ENCODE measurements at places on chromosomes 3 and 15.

- no peak for DNase-seq
These were observed 33.6 kb downstream of the EAF1 start for GRCh38 chr3:15460891-15461531.

DNA sequence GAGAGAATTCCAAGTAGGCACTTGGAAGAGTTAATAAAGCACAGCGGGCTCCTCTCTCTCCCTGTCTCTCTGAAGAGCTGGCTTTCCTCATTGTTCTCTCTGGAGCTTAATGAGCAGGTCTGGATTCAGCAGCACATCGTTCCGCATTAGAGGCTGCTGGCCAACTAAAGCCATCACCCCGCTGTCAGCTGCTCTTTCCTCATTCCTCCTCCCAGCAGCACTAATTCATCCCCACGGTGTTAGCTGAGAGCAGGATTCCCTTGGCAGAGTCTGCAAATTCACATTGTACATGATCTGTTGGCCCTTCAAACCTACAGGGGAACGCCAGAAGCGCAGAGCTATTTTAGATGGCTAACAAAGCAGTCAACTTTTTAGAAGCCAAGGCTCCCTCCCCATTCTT is 44.2 kb downstream of the SGO1 start:
- DNase-seq, result no peak

DNA sequence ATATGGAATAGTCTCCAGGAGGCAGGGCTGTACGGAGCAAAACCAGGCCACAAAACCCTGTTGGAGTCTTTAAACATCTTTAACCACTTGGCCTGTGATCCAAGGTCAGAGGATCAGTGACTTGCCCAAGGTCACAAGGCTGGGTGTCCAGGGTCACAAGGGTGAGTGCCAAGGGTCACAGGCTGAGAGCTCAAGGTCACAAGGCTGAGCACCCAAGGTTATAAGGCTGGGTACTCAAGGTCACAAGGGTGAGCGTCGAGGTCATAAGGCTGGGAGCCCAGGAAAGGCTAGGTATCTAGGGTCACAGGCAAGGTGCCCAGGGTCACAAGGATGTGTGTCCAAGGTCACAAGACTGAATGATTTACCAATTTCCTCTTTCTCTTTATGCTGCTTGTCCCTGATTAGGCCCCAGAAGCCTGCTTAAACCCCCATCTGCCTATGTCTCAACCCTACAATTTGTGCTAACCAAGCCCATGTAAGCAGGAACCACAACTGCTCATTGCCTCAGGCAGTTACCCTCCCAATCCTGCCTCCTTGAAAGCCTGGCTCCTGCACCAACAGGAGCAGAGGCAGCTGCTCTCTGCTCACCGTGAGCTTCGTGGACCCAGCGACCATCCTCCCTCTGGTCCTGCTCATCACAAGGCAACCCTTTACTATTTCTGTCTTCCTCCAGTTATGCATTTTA is 51.5 kb downstream of the MGLL start:
- DNase-seq, result peak; percentile 81

DNA sequence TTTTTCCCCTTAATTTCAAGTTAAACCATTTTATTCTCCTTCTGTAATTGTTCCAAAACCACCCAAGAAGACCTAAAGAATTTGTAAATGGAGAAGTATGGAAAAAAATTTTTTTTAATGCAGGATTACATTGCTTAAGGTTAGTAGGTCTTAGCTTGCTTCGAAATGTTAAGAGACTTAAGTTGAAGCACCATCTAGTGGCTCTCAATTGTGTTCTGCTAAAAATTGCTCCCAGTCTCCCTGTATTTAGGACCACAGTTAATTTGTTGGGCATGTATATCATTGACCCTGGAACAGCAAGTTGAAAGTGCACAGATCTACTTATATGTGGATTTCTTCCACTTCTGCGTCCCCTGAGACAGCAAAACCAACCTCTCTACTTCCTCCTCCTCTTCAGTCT is 32.4 kb downstream of the CD200R1L start:
- DNase-seq, result peak; percentile 41

GRCh38 chr3:9804996-9805395 is 5.1 kb upstream of the TTLL3 start:
- no peak for DNase-seq

DNA sequence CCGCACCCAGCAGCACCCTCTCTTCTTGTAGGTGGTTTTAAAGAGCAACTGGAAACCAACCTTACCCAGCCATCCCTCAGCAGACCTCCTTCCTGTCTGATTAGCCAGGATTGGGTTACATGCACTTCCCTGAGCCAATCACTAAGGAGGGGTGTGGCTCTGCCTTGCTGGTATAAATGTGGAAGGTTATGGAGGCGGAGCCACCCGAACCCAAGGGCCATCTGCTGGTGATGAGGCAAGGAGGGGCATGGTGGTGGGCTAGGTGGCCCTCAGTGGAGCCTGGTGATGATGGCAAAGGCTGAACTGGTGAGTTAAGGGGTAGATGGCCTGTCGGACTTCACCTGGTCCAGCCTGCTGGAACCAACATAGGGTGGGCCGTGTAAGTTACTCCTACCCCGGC is 39.8 kb downstream of the CCDC33 start:
- no peak for DNase-seq

DNA sequence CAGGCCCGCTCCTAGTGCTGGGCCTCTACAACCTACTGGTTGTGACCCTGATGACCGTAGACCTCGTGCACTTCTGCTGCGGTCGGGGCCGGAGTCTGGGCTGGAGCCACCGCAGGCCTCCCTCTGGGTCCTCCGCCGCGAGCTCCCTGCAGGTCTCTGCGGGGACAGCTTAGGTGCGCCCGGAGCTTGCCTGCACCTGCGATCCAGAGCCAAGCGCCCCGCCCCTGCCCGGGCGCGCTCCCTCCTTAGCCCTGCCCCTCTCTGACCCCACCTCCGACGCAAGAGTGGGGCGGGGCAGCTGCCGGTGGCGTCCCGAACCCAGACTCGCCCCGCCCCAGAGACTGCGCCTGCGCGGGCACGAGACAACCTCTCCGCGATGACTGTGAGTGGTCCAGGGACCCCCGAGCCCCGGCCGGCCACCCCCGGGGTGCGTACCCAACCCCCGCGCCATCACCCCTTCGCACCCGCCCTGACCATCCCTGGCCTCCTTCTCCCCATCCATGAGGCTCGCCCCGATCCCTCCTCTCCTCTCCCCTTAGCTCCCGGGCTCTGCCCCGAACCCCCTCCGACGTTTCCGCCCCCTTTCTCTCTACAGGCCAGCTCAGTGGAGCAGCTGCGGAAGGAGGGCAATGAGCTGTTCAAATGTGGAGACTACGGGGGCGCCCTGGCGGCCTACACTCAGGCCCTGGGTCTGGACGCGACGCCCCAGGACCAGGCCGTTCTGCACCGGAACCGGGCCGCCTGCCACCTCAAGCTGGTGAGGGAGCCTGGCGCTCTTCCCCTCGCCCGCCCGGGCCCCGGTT is at the start of gene UNC45A:
UNC45A (plus strand) TSS at position 337 of the 803 bp plus-strand sequence; CDS start at position 377, 40 bp downstream.
- peak; percentile 92 for DNase-seq

- DNase-seq, result no peak
These were observed 72.9 kb upstream of the MNS1 start for GRCh38 chr15:56537881-56538280.

DNA sequence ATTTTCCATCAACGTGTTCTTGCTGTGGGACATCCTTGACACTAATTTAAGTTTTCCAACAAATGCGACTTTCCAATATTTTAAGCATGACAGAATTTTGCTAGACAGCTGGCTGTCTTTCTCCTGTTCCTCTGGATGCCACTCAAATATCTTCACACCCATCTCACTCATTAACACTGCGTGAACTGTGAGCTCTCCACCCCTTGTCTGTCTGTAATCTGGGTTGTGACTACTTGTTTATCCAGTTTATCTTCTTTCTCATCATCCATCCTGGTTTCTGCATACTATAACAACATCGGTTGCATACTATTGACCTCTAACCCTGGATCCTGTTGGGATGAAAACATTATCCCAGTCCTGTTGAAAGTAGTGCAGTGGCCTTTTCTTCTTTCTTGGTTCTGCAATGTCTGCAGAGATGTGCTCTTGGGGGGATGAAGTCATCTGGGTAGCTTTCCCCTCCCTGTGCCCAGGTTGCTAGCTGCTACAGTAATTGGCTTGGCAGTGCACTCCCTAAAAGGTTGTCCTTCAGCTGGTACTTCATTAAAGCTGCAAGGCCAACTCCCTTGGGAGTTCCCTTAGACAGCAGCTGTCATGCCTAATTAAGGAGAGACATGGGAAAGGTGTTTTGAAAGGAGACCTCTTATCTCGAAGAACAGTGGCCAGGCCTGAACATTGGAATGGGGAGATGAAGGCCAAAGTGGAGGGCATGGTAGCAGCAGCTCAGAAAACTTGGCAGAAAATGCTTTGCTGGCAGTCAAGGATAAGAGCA is 24.7 kb downstream of the KAT2B start:
- no peak for DNase-seq

- no peak for DNase-seq
These were observed 42.6 kb downstream of the PHLDB2 start for GRCh38 chr3:111901637-111902036.

GRCh38 chr3:188434594-188434993 is 280.6 kb downstream of the LPP start:
- no peak for DNase-seq

GRCh38 chr3:177465257-177465642 is 268.0 kb upstream of the TBL1XR1 start:
- no peak for DNase-seq

DNA sequence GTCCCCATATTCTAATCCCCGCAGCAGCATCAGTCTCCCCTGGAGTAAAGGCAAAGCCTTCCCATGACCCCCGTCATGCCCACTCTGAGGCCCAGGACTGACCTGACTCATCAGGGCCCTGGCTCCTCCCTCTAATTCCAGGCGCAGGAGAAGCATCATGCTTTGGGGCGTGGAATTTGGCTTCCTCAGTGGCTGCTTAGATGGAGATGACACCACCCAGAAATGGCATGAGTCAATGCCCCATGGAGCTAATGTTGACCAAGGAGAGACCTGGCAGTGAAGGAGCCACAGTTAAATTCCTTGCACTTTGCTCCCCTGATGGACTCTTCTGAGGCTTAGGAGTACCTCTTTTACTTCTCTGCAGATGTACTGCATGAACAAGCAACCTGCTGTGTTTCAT is 204.2 kb upstream of the PROK2 start:
- DNase-seq, result peak; percentile 54

- DNase-seq, result no peak
These were observed 41.5 kb downstream of the FGF12 start for GRCh38 chr3:192685801-192686200.

- no peak for DNase-seq
These were observed 313.4 kb upstream of the STT3B start for GRCh38 chr3:31219131-31219843.

GRCh38 chr3:73365756-73366397 is 258.9 kb downstream of the PDZRN3 start:
- no peak for DNase-seq

GRCh38 chr3:45942051-45942825 is 1.0 kb upstream of the CXCR6 start:
- no peak for DNase-seq

DNA sequence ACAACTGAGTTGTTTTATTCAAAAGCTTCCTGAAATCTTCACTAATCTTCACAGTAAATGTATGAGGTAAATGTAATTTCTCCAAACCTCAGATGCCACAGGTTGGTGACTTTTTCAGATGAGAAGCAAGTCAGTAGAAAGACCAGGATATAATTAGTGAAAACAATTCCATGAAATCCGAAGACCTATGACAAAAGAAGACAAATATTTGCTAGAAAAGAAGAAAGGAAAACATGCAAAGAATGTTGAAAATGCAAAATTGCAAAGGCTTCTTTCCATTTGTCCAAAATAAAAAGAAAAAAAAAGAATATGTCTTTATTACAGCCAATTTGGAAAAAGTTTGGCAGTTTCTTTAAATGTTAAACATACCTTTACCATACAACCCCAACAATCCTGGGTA is 88.3 kb upstream of the MYRIP start:
- DNase-seq, result no peak

DNA sequence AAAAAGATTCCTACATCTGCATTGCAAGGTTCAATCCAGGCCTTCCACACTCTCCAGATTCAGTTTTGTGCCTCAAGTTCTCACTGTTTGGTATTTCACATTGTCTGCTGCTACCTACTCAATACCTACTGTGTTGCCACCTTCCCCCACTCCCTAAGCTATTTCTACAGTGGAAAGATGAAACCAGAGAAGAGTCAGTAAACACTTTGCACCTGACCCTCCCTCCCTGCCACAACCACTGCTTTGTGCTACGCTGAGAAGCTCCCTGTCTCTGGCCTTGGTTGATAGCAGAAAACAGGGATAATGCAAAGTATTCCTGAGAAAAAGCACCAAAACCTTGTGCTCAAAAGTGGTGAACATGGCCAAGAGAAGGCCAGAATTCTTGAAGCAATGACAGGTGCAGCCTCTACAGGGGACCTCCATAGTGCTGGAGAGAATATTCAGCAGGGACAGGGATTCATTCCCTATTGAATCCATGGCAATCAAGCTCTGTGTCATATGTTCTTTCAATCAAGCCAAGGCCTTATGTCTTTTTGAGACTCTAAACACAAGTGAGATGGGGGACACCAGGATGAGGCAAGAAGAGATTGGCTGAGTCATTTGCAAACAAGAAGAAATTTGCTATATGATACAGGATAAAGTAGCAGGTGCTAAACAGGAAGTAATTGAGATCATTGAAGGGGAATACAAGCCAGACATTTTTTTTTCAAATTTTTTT is 83.5 kb upstream of the LIPC start:
- no peak for DNase-seq

DNA sequence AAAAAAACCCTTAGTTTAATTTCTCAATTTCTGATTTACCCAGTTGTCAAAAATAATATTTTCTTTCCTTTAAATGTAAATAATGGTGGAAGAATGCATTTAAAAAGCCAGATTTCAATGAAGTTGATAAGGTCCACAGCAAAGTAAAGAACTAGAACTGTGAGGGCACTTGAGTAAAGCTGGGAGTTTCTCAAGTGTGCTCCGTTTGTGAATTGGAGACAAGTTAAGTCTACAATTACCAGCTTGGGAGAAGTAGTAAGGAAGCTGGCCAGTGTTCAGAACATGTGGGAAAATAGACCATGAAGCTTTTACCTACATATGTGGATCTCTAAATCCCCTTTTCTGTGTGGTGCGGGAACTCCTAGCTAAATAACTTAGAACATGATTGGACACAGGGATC is 239.4 kb downstream of the OXSM start:
- DNase-seq, result no peak

- DNase-seq, result peak; percentile 64
These were observed 49.1 kb downstream of the DNASE1L3 start for GRCh38 chr3:58161435-58162398.

DNA sequence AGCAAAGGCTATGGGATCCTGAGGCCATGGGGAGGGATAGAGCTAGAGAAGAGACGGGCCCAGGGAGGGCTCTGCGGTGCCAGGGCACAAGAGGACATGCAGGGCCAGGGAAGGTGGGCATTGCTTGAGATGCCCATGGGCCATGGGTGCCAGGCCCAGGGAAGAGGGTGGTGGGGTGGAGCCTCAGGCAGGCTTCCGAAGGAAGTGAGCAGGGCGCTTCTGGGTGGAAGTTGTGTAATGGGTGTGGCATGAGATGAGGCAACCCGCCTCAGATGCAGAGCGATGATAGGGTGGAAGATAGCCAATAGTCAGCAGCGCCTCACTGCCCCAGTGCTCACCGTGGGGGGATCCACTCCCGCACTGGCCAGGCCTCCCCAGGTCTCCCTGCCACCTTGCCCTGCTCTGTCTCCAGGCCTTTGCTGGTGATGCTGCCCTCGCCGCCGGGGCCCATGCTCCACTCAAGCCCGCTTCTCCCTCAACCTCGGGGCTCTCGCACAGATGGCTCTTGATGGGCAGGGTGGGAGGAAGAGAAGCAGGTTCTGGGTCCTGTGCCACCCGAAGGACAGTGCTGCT is 51.4 kb downstream of the DNAJB8 start:
- DNase-seq, result peak; percentile 6

GRCh38 chr3:196537319-196537984 is 22.3 kb upstream of the SMCO1 start:
- DNase-seq, result peak; percentile 51

- DNase-seq, result peak; percentile 68
These were observed 37.8 kb upstream of the TRH start for GRCh38 chr3:129936757-129937156.

All from suppressor macrophage treated with lipopolysaccharide for 4 hours (primary cell).